ENCODE measurements at places on chromosomes 6 and 20.

- peak; percentile 41 for DNase-seq
Observed at GRCh38 chr20:13220194-13220903, 725 bp upstream of the ISM1 start.

- DNase-seq: no peak
Observed at GRCh38 chr6:38796006-38796405, 80.9 kb downstream of the DNAH8 start.

DNA sequence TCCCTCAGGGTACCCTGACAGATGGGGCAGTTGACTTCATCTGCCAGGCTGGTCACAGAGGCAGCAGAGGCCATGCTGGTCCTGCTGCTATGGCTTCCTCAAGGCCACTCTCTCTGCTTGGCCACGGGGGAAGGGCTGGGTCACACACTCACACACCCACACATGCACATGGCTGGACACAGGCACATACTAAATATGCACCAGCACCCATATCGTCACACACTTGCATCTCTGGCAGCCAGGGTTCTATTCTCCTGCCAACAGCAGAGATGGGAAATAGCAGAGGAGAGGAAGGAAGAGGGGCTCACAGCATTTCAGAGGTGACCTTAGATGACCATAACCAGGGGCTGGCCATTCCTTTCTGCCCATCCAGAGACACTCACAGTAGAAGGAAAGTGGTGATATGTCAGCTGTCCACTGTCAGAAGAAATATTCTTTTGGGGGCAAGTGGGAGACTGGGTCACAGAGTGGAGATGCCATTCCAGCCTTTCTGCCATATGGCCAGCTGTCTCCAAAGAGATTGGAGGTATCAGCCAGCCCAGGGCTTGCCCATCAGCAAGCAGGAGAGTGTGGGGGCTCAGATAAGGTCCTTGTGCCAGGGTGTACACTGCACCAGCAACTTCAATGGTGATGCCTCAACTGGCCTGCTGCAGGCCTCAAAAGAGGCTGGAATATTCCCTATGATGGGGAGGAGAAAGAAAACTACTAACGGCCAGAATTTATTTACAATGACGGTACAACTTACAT is at the start of gene TRIM10:
Gene TRIM10 (minus strand): TSS at position 427 of the 747 bp plus-strand sequence. CDS start 353 bp downstream, at position 74.
- DNase-seq: no peak

- DNase-seq: no peak
Observed at GRCh38 chr20:59333951-59334350, 33.5 kb downstream of the EDN3 start.

- no peak for DNase-seq
Observed at GRCh38 chr6:165661664-165662025, 1.4 kb downstream of the PDE10A start.

DNA sequence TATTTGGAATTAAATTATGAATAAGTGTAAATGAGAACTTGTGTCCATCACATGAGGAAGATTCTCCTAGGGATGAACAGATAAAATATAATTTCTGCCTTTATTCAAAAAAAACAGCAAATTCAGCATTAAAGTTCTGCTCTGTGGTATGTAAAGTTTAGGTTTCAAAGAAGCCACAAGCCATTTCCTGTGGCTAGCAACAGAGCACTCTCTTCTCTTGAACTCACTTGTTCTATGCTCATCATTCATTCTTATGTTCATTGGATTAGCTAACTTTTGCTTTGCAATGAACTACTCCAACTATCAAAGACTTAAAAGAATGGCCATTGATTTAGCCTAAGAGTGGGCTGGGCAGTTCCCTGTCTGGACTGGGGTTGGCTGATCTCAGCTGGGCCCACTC is 20.8 kb upstream of the SNRPB2 start:
- DNase-seq: no peak
